ENCODE measurements at places on chromosomes 4 and X.
A peak's percentile ranks its signal among the peaks of the same experiment; 100 is the strongest.

DNA sequence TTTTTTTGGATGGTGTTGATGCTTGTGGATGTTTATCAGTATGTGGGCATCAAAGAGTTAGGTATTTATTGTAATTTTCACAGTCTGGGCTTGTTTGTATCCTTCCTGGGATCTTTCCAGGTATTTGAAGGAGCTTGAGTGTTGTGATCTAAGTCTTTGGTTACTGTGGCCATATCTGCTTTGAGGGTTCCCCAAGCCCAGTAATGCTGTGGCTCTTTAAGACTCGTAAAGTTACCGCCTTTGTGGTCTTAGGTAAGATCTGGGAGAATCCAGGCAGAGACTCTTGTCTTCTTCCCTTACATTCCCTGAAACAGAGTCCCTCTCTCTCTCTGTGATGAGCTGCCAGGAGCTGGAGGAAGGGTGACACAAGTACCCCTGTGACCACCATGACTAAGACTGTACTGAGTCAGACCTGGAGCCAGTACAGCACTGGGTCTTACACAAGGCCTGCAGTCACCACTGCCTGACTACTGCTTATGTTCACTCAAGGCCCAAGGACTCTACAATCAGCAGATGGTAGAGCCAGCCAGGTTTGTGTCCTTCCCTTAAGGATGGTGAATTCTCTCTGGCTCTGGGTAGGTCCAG is 62.2 kb downstream of the FMR1NB start:
- no peak for DNase-seq

GRCh38 chr4:86500527-86500926 is 93.6 kb upstream of the PTPN13 start:
- no peak for DNase-seq

GRCh38 chr4:146981651-146982050 is 36.0 kb upstream of the TTC29 start:
- DNase-seq = no peak

- DNase-seq = no peak
These were observed 103.5 kb downstream of the TNIP2 start for GRCh38 chr4:2652415-2653160.

- no peak for DNase-seq
These were observed 1174.4 kb upstream of the PCDH10 start for GRCh38 chr4:131974730-131975129.

GRCh38 chrX:9327747-9328145 is 137.1 kb upstream of the TBL1X start:
- no peak for DNase-seq

DNA sequence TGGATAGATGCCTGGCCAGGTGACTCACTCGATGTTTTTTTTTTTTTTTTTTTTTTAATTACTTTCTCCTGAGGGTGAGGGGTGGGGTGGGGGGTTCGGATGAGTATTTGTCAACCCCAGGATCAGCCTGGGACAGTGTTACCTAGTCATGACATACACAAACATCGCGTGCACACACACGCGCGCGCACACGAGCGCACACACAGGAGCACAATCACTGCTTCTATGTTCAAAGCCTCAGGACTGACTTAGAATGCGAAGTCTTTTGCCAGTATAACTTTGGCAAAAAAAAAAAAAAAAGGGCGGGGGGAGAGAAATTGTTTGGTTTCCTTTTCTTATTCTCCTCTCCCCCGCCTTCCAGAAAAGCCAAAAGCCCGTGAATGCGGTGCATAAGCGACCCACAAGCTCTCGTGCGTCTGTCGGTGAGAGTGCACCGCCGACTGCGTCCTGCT is 115.0 kb upstream of the TEX13C start:
- DNase-seq = no peak

DNA sequence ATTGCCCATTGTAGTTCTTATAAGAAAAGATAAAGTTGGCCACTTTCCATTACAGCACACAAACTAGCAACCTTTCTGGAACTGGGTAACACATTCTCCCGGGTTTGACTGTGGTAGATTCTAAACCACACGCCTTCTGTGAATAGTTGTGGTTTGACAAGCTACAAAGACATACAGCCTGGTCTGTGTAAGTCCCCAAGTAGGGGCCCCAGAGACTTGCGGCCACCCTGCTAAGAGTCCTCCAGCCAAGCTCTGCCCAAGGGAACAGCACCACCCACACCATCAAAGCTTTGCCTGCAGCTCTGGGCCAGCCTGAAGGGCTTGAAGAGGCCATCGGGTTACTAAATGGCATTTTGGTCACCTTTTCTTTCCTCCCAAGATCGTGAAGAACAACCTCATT is 203.4 kb downstream of the MAML3 start:
- no peak for DNase-seq

GRCh38 chrX:110914281-110914680 is 118.7 kb upstream of the CHRDL1 start:
- DNase-seq = no peak

DNA sequence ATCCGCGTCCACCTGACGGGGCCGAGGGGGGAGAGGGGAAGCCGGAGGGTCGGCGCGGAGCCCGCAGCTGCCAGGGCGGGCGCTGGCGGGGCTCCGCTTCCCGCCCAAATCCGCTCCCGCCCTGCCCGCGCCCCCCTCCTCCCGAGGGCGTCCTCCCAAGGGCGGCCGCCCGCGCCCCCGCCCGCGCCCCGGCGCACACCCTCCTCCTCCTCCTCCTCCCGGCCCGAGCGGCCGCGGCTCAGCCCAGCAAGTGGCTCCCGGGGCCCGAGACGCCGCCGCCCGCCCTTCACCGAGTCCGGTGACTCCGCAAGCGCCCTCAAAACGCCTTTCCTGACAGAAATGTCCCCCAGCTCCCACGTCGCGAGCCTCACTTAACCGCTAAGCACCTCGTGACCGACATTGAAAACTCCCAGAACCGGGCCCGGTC is 487 bp downstream of the HMGB2 start:
- DNase-seq = no peak

DNA sequence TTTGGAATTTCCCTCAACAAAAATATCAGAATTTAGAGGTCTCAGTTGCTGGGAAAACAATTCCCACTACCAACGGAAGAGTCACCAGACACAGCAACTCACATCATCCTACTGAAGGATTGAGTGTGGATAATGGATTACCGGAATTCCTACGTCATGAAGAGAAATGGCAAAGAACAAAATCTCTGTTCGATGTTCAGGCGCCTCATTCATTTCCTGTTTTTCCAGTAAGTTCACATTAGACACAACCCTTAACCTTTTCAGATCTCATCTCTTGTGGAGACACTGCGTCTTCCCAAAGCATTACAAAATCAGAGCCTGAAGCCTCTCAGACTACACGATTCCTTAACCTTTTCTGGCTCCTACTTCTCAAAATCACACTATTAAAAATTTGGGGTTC is 58.5 kb upstream of the CPEB2 start:
- DNase-seq = no peak

GRCh38 chr4:187666697-187667494 is 328.7 kb upstream of the ZFP42 start:
- no peak for DNase-seq

- no peak for DNase-seq
These were observed 21.3 kb downstream of the CD99 start for GRCh38 chrX:2712428-2712827.

- DNase-seq = no peak
These were observed 3.4 kb upstream of the PACRGL start for GRCh38 chr4:20696815-20697214.

- DNase-seq = no peak
These were observed 31.1 kb upstream of the DOCK11 start for GRCh38 chrX:118464501-118464900.

- DNase-seq = no peak
These were observed 99.2 kb upstream of the DDIT4L start for GRCh38 chr4:100289530-100289888.

- DNase-seq = no peak
These were observed 159.1 kb upstream of the KIT start for GRCh38 chr4:54498661-54499111.

GRCh38 chr4:119498527-119498926 is 130.1 kb downstream of the PDE5A start:
- peak; percentile 11 for DNase-seq

DNA sequence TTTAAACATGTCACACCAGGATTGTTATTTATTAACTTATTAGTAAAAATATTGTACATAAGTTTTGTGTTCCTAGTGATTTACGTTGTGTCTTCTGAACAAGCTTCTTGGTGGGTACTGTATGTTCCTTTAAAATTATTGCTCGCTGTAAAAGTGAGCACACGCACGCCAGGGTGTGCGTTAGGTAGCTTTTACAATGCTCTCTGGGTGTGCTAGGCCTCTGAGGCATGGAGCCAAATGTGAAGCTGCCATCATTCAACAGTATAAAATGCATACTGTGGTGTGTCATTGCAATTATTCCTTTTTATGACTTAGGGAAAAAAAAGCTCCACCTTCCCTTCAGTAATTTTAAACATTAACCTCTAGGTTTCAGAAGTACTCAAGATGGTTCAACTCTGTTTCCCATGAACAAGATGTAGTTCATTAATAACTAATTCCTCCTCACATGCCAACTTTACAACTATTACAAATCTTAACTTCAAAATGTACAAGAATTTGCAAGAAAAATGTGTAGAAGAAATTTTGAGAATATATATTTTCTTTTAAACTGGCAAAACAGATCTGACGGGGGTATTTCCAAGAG is 42.4 kb downstream of the ATOH1 start:
- no peak for DNase-seq

DNA sequence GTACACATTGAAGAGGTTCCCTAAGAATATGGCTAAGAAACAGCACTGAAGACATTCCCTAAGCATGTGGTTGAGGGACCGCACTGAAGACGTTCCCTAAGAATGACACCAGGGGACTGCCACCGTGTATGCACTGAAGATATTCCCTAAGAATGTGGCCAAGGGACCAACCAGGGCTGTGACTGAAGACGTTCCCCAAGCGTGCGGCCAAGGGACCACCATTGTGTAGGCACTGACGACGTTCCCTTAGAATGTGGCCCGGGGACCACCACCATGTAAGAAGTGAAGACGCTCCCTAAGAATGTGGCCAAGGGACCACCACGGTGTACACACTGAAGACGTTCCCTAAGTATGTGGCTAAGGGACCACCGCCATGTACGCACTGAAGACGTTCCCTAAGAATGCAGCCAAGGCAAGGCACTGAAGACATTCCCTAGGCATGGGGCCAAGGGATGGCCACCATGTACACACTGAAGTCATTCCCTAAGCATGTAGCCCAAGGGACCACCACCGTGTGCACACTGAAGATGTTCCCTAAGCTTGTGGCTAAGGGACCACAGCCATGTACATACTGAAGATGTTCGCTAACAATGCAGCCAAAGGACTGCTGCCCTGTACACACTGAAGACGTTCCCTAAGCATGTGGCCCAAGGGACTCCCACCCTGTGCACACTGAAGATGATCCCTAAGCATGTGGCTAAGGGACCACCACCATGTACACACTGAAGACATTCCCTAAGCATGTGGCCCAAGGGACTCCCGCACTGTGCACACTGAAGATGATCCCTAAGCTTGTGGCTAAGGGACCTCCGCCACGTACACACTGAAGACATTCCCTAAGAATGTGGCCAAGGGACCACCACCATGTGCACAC is 22.0 kb downstream of the DHRSX start:
- DNase-seq = no peak

- no peak for DNase-seq
These were observed 57.9 kb downstream of the COX18 start for GRCh38 chr4:73011629-73011985.

- no peak for DNase-seq
These were observed 107.6 kb upstream of the SMIM10 start for GRCh38 chrX:134883137-134883700.

GRCh38 chrX:141142946-141143345 is 34.0 kb downstream of the LDOC1 start:
- DNase-seq = no peak

DNA sequence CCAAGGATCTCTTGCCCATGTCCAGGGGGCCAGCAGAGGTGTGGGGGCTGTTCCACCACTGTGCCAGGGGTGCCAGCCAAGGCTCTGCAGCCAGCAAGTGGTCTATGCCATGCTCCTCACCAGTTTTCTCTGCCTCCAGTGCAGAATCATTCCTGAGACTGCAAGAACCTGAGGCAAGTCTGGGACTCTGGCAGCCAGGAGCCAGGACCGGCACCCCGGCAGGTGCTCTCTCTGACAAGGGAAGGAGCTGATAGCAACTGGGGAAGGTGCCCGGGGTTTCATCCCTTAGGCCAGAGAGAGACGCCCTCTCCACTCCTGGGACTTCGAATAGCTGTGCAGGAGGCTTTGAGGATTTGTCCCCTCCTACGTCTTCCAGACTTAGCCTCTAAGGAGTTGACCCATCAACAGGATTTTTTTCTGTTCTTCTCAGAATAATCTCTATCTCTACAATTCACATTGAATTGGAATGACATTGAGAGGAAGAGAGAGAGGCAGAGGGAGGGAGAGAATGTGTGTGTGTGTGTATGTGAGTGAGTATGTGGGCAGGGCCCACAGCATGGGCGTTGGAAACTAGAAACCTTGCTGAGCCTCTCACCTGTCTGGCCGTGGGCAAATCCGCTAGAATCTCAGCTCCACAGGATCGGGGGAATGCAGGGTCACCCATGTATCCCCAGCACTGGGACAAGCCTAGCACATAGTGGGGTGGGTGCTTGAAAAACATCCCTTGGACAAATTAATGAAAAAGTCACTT is 74.5 kb upstream of the AFAP1 start:
- no peak for DNase-seq

- DNase-seq = peak; percentile 33
These were observed 113.0 kb downstream of the UCHL1 start for GRCh38 chr4:41369680-41370079.

DNA sequence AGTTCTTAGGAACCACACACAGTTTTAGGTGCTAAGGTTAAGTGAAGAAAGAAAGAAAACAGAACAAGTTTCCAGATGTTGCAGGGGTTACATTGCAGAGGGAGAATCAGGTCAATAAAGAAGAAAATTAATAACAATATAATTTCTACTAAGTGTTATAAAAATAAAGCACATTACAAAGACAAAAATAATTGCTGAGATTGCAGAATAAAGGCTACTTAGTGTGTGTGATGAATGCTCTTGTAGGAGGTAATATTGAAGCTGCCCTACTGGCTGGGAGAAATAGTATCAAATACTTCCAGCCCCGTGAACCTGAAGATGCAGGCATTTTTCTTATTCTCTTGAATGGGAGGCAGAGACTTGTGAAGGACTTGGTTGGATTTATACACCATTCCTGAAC is 33.2 kb upstream of the FAM9A start:
- no peak for DNase-seq

GRCh38 chr4:142386449-142386848 is 459.7 kb downstream of the INPP4B start:
- DNase-seq = no peak

DNA sequence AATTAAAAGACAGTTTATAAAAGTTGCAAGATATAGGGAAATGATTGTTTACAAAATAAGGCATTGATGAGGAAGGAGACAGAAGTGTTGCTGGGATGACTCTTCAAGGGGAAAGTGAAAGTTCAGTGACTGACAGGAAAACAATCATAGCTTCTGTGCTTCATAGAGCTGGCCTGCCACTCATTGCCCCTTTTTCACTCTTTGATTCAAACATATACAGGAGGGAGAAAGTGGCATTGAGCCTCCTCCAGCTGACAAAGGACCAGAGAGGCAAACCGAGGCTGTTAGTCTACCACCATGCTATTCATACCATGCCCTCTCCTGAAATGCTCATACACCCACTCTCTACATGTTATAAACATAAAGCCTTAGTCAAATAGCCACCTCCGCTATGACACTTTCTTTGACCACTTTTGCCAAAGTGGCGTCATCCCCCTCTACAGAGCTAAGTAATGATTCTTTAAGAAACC is 79.2 kb upstream of the ATOH1 start:
- no peak for DNase-seq

GRCh38 chr4:185710487-185710995 is 101.5 kb downstream of the SORBS2 start:
- DNase-seq = no peak
